ENCODE measurements at places on chromosomes 3 and 15.

DNA sequence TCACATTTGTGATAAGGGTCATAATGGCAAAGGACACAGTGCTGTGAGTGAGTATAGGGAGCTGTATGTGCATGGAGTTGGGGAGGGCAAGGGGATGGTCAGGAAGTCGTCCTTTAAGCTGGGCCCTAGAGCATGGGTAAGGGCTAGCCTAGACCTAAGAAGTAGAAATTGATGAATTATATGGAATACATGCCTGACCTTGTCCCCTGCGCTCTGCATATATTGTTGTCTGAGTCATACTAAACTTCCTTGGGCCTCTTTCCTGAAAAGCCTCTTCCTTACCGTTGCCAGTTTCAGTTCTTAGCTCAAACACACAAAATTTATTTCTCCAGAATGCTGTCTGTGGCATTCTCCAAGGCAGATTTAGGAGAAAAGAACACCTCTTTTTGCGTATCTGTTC lies 4.6 kb downstream of the SNRK start:
- peak; percentile 14 for DNase-seq

DNA sequence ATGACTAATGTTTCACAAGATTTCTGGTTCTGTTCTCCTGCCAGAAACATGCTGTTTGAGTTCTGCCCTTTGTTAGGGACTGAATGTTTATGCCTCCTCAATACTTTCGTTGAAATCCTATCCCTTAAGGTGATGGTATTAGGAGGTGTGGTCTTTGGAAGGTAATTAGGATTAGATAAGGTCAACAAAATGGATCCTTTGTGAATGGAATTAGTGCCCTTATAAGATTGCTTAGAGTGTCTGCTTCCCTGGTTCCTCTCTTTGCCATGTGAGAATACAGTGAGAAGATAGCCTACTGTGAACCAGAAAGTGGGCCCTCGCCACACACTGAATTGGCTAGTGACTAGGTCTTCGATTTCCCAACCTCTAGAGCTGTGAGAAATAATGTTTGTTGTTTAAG lies 621.4 kb upstream of the ALCAM start:
- DNase-seq = no peak

- DNase-seq = peak; percentile 40
These were observed 155.9 kb upstream of the FEZF2 start for GRCh38 chr3:62529230-62529629.

DNA sequence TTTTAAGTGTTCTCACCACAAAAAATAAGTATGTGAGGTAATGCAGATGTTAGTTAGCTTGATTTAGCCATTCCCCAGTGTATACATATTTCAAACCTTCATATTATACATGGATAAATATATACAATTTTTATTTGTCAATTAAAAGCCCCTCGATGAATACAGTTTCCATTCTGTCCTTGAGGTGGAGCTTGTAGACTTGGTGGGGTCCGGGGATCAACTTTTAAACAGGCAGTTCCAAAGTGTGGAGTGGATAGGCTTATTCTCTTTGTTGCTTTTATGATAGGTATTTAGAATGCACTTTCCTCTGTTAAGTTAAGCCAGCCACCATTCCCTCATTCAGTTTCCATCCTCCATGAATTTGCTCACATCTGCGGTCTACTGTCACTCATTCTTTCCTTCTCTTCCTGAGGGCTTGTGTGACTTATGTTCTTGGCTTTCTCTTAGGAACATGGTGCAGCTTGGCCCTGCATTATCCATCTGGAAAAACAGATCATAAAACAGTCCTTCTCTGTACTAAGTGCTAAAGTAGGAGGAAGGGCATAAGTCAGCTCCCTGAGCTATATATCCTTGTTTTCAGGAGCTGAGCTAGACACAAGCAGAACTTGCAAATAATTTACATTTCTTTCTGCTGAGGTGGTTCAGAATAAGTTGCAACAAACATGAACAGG lies 149.1 kb downstream of the NFKBIZ start:
- DNase-seq = peak; percentile 24

DNA sequence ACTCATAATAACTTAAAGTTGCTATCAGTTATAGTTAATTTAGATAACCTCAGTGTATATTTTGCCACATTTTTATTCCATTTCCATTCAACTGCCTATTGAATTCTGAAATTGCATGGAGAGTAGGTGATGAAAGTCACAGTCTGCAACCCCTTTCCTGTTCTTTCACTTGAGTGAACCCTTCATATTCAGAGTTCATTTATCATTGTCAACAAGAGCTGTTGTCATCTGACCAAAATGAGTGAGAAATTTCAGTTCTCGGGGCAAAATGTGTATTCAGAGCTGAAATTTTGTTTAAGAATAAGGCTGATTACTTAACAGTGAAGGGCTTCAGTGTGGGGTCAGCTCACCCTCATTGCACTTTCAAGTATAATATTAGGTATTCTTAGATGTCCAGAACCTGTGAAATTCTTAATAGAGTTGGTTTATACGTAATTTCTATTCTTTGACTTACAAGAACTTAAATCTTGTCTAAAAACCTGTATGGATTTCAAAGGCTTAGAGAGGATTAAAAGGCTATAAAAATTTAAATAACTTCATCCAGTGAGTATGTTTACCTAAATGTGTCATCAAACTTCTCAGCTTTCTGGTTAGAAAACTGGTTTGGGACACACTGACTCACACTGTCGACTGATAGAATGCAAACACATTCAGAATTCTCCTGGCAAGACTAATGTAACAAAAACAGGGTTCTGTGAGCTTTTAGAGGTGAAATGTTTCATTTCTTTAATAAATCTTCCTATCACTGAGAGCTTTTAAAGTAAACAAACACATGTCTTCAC lies 92.2 kb downstream of the CMSS1 start:
- peak; percentile 24 for DNase-seq

- DNase-seq = peak; percentile 93
These were observed 38.4 kb downstream of the GTF2E1 start for GRCh38 chr3:120780977-120781376.

GRCh38 chr3:32229565-32229964 lies 8.9 kb upstream of the CMTM8 start:
- no peak for DNase-seq

DNA sequence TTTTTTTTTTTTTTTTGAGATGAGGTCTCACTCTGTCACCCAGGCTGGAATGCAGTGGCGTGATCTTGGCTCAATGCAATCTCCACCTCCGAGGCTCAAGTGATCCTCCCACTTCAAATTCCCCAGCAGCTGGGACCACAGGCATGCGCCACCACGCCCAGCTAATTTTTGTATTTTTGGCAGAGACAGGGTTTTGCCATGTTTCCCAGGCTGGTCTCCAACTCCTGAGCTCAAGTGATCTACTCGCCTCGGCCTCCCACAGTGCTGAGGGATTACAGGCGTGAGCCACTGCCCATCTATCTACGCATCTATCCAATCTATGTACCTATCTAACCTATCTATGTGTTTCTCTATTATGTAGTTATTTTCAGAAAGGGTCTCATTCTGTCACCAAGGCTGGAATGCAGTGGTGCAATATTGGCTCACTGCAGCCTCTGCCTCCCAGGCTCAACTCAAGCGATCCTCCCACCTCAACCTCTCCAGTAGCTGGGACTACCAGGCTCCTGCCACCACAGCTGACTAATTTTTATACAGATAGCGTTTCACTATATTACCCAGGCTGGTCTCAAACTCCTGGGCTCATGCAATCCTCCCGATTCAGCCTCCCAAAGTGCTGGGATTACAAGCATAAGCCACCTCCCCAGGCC lies 20.2 kb upstream of the GPX1 start:
- DNase-seq = peak; percentile 85

DNA sequence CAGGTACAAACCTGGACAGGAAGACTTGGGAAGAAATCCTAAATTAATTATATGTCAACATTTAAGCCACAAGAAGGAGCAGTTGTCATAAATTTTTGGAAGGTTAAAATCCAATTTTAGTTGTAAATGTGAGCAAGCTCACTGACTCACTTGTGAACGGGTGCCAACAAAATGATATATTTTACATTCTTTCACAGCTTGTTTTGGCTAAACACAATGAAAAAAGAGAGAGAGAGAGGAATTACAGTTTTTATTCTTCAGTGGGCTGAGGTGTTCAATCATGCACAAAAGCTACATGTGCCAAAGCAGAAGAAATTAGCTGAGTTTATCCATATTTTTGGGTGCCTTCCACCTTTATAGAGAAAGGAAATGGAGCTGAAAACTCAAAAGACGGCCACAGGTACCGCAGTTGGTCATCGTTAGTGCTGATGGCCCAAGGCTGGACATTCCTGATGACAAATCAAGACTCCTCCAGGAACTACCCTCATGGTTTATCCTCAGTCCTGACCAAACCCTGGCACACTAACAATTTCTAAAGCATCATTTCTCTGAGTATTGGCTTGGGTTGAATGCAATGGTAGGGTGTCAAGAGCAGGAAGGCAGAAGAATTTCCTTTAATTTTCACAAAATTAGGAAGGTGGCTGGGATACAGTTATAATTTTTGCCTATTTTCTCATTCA lies 37.6 kb upstream of the WNT5A start:
- peak; percentile 97 for DNase-seq

All from RPMI7951 (cell line).